ENCODE measurements at places on chromosomes 3 and 15.

- no peak for DNase-seq
These were observed 393.5 kb downstream of the RSL24D1 start for GRCh38 chr15:54803134-54803808.

GRCh38 chr15:53830707-53831386 is 71.4 kb upstream of the WDR72 start:
- no peak for DNase-seq

GRCh38 chr3:14789640-14790285 is 29.0 kb upstream of the FGD5 start:
- no peak for DNase-seq

DNA sequence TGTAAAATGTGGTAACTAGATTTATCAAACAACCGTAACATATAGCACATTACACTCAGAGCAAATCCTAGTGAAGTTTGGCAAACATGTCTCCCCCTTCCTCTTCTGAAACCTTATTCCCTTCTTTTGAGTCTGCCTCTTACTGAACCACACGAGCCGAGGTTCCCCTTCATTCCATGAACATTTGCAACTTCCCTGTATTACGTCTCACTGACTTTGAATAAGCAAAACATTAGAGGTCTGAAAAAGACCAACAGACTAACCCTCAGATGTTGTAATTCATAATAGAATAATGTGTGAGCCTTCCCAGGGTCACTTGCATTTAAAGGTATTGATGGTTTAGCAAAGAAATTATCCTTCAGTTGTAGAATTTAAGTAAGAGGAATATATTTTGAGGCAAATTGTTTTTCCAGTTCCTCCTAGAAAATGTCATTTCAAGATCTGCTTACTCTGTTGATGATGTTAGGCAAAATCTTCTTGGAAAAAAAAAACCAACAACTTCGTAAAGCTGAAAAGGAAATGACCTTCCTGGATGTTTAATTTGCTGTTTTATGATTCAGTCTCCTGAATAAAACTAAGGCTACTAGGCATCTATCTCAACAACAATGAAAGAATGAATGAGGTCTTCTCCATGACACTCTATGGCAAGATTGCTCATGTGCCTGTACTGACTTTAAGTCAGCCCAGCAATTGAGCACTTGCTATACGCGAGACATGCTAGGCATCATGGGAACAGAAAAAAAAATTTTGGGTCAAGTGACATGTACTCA is 296.9 kb upstream of the NECTIN3 start:
- no peak for DNase-seq

DNA sequence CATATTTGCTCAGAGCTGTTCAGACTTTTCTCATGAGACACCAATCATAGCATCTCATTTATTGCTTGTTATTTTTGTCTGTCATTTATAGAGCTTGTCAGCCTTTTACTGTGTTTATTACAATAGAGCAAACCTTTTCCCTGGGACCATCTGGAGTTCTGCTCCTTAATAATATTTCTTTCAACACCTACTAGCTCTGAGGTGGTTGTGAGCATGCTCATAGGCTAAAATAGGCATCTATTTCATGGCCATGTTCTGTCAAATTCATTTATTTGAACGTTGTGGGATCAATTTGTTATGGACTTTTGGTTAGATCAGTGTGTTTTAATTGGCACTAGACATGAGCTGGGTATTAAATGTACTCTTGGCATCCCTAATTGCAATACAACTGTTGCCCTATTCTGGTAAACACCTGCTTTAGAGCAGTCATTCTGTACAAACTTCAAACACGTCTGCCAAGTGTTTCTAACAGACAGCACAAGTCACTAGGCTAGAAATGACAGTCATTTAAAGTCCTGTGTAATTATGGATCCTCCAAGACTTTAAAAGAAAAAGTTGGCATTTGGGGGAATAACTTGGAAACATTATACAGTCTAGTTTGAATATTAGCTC is 766.3 kb downstream of the ZNF385D start:
- no peak for DNase-seq

DNA sequence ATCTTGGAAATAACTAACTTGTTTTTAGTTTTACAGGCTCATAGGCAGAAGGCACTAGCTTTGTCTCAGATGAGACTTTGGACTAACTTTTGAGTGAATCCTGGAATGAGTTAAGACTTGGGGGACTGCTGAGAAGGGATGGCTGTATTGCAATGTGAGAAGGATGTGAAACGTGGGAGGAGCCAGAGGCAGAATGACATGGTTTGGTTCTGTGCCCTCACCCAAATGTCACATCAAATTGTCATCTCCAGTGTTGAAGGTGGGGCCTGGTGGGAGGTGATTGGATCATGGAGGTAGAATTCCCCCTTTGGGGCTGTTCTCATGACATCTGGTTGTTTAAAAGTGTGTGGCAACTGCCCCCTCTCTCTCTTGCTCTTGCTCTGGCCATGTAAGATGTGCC is 28.8 kb upstream of the CCDC50 start:
- DNase-seq = no peak

DNA sequence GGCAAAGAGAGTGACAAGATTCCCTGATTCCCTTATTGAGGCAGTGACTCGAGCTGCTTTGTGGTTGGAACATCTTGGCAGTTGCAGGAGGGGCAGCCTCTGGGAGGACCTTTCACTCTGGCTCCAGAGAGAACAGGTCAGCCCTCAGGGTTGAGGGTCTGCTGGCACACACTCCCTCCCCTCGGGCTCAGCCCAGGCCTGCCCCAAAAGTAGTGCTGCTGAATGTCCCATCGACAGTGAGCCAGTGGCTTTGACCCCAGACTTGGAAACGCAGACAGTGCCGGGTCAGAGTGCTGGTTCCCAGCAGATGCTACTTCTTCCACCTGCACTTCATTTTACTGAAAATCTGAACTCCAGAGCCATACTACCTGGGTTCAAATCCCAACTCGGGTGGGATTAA is 25.6 kb upstream of the ATP2B2 start:
- DNase-seq = no peak

- DNase-seq = no peak
These were observed 3.4 kb upstream of the DGKG start for GRCh38 chr3:186365202-186365974.

DNA sequence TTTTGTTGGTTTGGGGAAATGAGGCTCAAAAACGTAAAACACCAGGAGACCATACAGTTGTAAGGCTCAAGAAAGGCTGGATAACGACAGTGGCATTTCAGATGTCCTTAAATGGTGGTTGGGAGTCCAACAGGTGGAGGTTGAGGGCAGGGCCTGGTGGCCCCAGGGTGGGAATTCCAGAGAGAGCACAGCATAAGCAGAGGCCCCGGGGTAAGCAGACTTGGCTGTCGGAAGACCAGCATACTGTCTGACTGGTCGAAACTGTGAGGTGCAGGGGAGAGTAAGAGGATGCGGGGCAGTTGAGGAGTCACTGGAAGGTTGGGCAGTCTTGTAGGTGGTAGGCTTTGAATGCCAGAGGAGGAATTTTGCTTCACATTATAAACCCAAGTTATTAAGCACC is 48.3 kb downstream of the SRP14 start:
- no peak for DNase-seq

DNA sequence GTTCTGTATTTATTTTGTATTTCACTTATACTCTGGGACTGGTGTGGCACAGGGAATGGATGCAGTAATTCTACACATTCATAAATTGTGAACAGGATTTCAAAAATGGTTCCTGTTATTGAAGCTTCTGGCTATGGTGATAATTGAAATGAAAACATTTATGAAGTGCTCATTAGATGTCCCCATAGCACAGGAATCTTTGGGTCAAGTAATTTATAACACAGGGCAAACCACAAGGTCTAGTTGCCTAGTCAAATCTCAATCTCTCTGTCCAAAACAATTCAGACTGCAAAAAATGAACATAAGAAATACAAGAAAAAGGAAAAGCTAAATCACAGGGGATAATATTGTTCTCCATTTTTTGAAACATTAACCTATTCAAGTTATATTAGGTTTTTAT is 117.5 kb upstream of the PTPRG start:
- no peak for DNase-seq

GRCh38 chr3:138890555-138891187 is 55.9 kb upstream of the PIK3CB start:
- DNase-seq = no peak

All from stimulated activated CD4-positive, alpha-beta T cell treated with anti-CD3 and anti-CD28 coated beads, Interleukin-4, amount 100 ng/mL, for 1 hour (primary cell).